ENCODE measurements at places on chromosomes 5 and 9. TPM values are rescaled to one million over a fixed set of nuclear protein-coding genes. Genes with fewer than 3 reads are reported as not detected.
A peak's percentile ranks its signal among the peaks of the same experiment; 100 is the strongest.

Gene ADRA1B
- 2.0 TPM for total RNA-seq

Gene ASPN
- 4.1 TPM for total RNA-seq

Gene CDC23
- total RNA-seq = 21.6 TPM

Gene PTPRD
- total RNA-seq = 1.7 TPM

Gene IRGM
- not detected for total RNA-seq

Gene SPATA6L
- total RNA-seq = 1.3 TPM

Gene SPINK7
- 44.1 TPM for total RNA-seq

Gene PCDHB13
- 9.0 TPM for total RNA-seq

Gene KLF4
- 846 TPM for total RNA-seq

Gene SLCO4C1
- total RNA-seq = 0.84 TPM

Gene PITX1
- total RNA-seq = 3.9 TPM

- DNase-seq = no peak
Measured at GRCh38 chr5:33968211-33969005, 16.1 kb downstream of the SLC45A2 start.

DNA sequence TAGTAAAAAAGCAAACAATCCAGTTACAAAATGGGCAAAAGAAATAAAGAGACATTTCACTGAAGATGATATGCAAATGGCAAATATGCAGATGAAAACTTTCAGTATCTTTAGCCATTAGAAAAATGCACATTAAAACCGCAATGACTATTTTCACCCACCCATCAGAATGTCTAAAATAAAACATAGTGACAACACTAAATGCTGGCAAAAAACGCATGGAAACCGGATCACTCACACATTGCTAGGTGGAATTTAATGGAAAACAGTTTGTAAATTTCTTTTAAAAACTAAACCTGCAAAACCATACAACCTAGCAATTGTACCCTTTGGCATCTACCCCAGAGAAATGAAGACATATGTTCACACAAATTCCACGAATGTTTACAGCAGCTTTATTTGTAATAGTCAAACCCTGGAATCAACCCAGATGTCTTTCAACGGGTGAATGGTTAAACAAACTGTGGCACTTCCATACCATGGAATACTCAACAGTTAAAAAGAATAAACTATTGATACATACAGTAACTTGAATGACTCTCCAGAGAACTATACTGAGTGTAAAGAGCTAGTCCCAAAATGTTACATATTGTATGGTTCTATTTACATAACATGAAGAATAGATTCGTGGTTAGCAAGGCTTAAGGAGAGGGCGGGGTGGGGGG is 17.2 kb upstream of the PAM start:
- no peak for DNase-seq

DNA sequence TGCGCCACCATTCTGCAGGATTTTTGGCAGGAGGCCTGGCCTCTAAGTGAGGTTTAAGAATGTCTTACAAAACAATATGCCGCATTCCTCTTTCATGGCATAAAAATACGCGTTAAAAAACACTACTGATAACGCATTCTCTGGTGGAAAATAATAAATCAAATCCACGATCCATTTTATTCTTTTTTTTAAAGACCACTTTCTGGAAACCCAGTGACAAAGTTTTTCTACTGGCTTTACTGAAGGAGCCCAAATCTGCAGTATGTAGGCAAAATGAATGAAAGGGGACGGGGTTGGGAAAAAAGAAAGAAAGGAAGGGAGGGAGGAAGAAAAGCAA is 2.0 kb downstream of the SV2C start:
- no peak for DNase-seq

GRCh38 chr5:155978850-155979249 is 348.1 kb upstream of the SGCD start:
- DNase-seq = no peak

GRCh38 chr9:77922591-77922990 is 109.0 kb downstream of the GNAQ start:
- no peak for DNase-seq

GRCh38 chr5:83586874-83587776 is 115.6 kb downstream of the VCAN start:
- DNase-seq = no peak

DNA sequence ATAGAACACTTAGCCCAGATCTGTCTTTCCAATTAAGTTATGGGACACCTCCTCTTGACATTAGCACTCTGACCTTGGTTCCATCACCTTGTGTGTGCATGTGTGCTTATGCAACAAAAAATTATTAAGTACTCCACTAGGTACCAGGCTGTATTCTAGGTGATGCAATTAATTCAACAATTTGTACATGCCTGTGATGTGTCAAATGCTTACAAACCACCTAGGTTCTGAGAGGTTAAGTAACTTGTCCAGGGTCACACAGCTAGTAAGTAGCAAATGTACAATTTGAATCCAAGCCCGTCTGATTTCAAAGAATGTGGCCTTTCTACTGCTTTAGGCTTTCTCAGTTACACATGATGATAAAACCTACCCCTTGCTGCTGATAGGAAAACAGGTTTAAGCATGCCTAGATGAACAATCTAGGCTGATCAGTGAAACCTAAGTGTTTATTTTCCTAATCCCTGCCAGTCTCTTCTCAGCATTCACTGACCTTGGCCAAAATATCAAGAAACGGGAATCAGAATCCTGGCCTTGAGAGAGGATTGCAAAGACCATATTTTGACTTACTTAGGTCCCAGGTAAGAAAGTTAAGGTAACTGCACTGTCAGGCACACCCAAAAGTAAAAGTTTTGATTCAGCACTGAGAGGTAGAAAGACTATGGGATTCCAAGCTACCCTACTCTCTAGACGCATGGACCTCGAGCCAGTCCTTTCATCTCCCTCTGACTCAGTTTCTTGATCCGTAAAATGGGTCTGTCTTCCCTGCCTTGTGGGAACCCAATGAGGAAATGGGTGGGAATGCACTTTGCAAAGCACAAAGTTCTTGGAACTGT is 1.0 kb downstream of the TBC1D2 start:
- no peak for DNase-seq

- DNase-seq = no peak
Measured at GRCh38 chr9:110104261-110104809, 103.6 kb downstream of the C9orf152 start.

DNA sequence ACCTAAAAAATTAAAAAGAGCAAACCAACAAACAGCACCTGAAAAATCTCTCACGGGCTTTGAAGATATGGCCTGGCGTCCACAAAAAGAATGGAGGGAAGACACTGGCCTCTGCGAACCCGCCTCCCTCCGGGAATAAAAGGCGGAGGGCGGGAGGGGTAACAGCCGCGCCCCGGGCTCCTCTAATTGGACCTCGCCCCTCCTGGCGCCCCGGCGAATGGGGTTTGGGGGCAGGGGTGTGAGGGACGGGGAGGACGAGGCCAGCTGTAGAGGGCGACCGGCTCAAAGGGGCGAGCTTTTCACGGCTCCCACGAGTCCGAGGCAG is 753 bp downstream of the FANCC start:
- DNase-seq = peak; percentile 90

DNA sequence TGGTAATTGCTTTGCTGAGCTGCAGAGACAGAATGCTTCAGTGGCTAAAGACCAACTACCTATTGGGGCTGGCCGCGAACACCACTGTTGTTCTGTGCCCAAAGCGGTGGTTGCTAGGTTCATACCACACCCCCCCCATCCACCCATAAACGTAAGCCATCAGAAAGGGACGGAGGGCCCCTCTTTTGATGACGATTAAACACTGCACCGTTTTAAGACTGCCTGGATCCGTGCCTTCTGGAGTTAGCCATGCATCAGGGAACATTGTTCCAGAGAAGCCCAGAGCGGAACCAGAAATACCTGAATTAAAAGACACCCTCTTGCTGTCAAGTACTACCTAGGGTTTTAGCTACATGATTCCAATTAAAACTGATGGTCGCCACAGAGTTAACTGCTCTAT is 369.1 kb upstream of the DAP start:
- no peak for DNase-seq

- no peak for DNase-seq
Measured at GRCh38 chr9:16964228-16964627, 93.8 kb upstream of the BNC2 start.

- no peak for DNase-seq
Measured at GRCh38 chr5:77316871-77317661, 106.6 kb downstream of the PDE8B start.

DNA sequence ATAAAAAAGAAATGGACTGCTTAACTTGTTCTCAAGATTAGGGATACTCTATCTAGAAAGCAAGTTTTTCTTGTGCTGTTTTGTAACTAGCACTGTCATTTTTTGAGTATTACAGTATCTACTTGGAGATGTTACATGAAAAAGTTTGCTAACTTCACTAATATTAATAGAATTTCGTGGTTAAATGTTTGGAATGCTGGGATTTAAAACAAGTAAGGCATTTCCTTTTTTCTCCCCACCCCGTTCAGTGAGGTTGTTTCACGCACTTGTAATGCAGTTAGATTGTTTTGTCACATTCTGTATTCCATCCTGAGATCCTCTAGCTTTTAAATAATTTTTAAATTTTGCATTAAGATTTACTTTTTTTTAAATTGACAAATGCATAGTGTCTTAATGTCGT is 20.0 kb upstream of the TEK start:
- no peak for DNase-seq

GRCh38 chr5:167626341-167627123 is 664.9 kb upstream of the WWC1 start:
- no peak for DNase-seq

DNA sequence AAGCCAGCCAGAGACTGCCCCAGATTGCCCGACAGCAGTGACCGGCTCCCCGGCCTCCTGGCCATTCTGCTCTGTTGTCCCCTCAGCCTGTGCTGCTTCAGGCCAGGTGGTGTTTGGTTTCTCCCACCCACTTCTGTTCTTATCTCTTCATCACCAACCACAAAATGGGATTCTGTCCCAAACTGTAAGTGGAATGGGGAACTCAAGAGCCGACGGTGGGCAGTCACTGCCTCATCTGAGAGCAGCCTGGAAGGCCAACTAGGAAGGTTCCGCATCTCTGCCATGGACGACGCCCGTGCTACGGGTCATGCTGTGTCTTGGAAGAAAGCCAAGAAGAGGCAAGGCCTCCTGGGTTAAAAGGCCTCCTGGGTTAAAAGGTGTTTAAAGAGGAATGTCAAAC is 219.0 kb upstream of the PIK3R1 start:
- DNase-seq = no peak

- DNase-seq = no peak
Measured at GRCh38 chr5:22926574-22926973, 73.4 kb upstream of the CDH12 start.

DNA sequence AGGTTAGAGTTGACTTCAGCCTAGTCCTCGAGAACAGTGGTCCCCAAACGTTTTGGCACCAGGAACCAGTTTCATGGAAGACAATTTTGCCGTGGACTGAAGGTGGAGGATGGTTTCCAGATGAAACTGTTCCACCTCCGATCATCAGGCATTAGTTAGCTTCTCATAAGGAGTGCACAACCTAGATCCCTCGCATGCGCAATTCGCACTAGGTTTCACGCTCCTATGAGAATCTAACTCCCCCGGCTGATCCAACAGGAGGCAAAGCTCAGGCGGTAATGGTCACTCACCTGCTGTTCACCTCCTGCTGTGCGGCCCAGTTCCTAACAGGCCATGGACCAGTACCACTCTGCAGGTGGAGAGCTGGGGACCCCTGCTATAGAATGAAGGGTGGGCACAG is 163.6 kb downstream of the CDH6 start:
- DNase-seq = no peak

DNA sequence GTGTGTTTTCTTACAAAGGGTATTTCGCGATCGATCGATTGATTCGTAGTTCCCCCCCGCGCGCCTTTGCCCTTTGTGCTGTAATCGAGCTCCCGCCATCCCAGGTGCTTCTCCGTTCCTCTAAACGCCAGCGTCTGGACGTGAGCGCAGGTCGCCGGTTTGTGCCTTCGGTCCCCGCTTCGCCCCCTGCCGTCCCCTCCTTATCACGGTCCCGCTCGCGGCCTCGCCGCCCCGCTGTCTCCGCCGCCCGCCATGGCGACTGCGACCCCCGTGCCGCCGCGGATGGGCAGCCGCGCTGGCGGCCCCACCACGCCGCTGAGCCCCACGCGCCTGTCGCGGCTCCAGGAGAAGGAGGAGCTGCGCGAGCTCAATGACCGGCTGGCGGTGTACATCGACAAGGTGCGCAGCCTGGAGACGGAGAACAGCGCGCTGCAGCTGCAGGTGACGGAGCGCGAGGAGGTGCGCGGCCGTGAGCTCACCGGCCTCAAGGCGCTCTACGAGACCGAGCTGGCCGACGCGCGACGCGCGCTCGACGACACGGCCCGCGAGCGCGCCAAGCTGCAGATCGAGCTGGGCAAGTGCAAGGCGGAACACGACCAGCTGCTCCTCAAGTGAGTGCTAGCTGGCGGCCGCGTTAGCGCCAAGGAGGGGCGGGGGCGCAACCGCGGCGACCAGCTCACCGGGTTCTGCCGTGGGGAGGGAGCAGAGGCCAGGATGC is 480 bp downstream of the LMNB1 start:
- peak; percentile 86 for DNase-seq

DNA sequence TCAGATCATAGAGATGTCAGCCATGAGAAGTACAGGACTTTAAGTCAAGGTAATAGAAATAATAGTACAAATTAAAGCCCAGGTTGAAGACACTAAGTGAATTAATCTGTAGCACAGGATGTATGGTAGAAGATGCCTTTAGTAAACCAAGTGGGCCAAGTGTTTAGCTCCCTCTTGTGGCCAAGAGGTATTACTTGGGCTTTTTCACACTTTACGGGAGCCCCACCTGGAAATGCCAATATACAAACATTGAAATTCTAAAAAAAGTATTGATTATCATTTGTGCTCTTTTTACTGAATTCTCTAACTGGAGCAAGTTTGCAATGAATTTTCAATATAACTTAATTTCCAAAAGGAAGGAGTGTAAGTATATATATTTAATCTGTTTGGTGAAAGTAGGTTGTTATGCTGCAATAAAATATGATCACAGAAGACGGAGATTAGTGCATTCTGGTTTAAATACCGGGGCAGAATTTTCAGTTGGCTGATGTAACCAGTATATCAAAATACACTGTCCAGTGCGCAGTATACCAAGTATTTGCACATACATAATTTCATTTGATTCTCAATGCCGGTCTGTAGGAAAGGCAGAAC is 84.7 kb downstream of the PARP8 start:
- DNase-seq = no peak

GRCh38 chr9:113719919-113720318 is 156.2 kb upstream of the ZNF618 start:
- no peak for DNase-seq

DNA sequence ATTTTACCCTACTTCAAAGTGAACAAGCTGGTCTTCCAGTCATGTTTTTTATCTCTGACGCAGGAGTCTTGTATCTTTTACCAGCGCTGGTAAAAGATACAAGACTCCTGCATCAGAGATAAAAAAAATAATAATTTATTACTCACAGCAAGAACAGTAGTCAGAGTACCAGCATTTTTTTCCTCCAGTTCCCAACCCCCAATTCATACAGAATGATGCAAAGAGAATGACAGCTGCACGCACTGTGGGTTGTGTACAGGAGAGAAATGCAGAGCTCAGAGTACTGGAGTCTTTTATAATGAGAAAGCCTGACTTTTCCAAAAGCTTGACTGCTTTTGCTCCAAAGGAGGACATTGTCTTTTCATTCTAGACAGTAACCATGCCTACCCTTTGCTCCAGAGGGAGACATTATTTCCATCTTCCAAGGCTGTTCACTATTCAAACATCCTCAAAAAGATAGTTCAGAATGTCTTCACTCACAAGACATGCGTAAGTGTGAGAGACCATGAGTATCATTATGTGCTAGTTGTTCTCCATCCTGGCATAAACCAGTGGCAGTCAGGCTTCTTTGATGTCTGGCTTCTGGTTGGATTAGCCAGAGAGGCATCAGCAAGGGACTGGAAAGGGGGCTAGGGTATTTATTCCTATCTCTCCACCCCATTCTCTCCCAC is 14.3 kb upstream of the RANBP6 start:
- DNase-seq = no peak
